ENCODE measurements at places on chromosomes 3 and 15. TPM values are rescaled to one million over a fixed set of nuclear protein-coding genes. Genes with fewer than 3 reads are reported as not detected.

Gene APOD
- 2.8 TPM for total RNA-seq

Gene C3orf20
- total RNA-seq: not detected

Gene PPP1R14D
- total RNA-seq: not detected

Gene TPRG1
- 0.19 TPM for total RNA-seq

Gene GOLGA8J
- total RNA-seq: not detected

Gene AGBL1
- total RNA-seq: under 0.01 TPM

Gene MESD
- total RNA-seq: 19.4 TPM

Gene CCDC39
- total RNA-seq: not detected

Gene GRK7
- not detected for total RNA-seq

DNA sequence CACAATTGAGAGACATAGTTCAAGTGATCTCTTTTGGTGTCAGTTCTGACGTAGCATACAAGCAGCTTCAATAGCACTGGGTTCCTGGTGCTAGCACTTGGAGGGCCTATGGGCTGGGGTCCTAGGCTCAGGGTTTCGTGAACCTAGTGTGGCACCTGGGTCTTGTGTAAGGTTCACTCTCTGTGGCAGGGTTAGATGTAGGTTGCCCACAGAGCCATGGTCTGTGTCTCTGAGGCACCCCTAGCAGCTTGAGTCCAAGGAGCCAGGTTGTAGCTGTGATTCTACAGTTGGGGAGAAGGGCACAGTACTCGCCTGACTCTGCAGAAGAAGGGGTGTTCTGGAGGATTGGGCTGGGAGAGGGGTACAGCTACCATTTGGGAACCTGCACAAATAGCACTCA is 282.6 kb upstream of the LRRC3B start:
- no peak for DNase-seq

DNA sequence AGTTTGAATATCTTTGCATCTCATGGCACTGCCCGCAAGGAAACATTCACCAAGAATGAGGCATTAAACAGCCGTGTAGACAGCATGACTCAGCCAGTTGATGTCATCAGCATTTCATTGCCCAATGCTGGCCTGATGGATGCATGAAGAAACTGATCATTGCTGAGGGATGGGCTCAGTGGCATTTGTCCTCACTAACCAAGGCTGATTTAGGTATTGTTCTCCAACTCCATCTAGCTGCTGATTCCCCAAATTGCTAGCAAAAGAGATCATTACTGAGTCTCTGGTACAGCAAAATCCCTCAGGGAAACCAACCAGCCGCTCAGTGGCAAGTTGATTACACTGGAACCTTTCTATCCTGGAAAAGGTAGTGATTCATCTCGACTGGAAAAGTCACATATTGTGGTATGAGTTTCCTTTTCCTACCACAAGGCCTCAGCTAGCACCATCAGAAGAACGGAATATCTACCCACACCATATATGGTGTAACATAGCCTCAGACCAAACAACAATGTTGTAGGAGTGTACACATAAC is 186.5 kb upstream of the GAP43 start:
- peak; percentile 99 for DNase-seq

- peak; percentile 22 for DNase-seq
Measured at GRCh38 chr3:36874424-36874823, 70.4 kb downstream of the TRANK1 start.

DNA sequence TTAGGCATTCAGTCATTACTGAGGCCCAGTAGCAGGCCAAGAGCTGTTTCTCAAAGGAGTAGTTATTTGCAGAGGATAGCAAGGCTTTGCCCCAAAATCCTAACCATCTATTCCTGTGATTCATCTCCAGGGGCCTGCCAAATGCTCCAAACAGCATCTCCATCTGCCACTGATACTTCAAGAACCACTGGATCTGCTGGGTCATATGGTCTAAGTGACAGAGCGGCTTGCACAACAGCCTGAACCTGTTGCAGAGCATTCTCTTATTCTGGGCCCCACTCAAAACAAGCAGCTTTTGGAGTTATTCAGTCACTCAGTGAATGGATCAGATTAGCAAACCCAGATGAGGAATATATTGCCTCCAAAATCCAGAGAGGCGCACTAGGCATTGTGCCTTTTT is 68.8 kb upstream of the ALDH1A3 start:
- DNase-seq: no peak

GRCh38 chr3:54891540-54891897 is 36.3 kb downstream of the LRTM1 start:
- DNase-seq: peak; percentile 98
